Ascending aorta (tissue), 2 donors: ENCODE measurements at places on chromosomes 6 and 20. TPM values are rescaled to one million over a fixed set of nuclear protein-coding genes. Genes with fewer than 3 reads are reported as not detected.

Gene TINAG
- total RNA-seq = not detected

Gene AIF1
- total RNA-seq = 1.7 TPM

Gene C20orf204
- total RNA-seq = not detected

Gene MMP24
- not detected for total RNA-seq

- no peak for DNase-seq
Observed at GRCh38 chr20:59938221-59938620, 1.9 kb downstream of the PPP1R3D start.

GRCh38 chr6:102039441-102039840 is 645.9 kb downstream of the GRIK2 start:
- no peak for DNase-seq

GRCh38 chr6:108492131-108492766 is 68.5 kb upstream of the FOXO3 start:
- no peak for DNase-seq

GRCh38 chr6:2976060-2976459 is 4.7 kb upstream of the SERPINB6 start:
- no peak for DNase-seq
